Posterior cingulate gyrus (tissue), 11 donors: ENCODE measurements at places on chromosomes 7 and 10.

DNA sequence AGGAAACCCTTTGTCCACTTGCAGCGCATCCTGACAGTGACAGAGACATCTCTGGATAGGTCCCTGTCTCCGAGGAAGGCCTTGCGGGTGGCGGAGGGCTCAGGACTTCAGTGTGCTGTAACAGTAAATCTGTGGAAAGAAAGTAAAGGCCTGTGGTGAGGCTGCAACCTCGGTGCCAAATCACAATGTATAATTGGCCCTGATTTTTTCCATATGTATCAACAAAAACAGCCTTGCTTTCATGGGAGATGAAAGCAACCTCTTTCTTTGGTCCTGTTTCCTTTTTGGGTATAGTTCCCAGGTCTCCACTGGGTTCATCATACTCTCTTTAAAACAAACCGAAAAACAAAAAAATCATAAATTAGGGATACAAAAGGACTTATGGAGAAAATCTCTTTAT lies 110.9 kb upstream of the BMPER start:
- no peak for DNase-seq

GRCh38 chr7:68309271-68309670 lies 1289.0 kb upstream of the AUTS2 start:
- DNase-seq = no peak

DNA sequence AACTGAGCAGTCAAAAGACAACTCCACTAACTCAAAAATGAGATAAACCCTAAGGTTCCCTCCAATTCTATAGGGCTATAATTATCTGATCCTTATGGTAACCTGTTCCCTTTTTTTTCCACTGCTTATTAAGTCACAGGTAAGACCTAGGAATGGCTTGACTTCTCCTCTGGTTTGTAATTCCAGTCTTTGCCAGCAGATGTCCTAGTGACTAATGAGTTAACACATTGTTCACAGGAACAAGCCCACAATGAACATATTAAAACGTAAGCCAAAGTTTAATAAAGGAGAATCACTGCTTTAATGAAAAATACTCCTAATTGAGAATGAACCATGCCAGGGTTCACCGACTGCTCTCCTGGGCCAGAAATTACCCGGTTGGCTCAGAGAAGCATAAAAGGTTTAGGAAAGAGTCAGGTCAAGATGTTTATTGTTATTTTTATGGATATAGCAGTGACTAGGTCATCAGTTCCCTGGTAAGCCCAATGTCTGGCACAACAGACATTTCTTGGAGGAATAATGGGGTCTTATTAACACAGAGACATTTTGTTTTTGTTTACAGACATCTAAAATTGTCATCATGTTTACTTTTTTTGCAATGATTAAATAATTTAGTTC lies 120.1 kb downstream of the ELAPOR2 start:
- no peak for DNase-seq

DNA sequence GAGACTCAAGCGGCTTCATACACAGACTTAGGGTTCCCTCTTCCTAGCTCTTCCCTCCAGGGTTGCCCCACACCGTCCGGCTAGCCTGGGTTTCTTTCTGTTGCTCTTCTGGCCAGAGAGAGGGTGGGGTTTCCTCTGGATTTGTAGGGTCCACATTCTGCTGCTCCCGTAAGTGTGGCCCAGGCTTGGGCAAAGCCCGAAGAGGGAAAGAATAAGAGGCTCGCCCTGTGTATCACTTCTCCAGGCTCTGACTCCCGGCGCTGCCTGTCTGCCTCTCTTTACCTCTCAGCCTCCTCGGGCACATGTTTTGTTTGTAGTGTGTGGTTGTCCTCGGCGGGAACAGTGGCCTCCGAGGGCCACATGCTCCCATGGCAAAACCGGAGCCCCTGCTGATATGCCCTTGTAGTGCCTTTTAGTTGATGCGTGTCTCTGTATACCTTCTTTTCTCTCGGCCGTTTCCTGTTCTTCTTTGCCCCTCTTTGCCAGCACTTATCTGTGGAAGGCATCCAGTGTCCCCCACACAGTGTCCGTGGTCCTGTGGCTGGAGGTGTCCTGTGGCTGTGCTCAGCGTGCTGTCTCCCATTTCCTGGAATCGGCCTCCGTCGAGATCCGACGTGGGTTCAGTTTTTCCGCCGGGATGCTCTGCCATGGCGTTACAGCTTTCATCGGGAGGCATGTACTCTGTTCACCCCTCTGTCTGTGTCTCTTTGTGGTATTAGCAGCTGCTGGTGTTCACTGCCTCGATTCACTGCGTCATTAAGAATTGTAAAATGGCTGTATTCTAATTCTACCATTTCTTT lies 102.9 kb downstream of the INPP5A start:
- peak; percentile 62 for DNase-seq

DNA sequence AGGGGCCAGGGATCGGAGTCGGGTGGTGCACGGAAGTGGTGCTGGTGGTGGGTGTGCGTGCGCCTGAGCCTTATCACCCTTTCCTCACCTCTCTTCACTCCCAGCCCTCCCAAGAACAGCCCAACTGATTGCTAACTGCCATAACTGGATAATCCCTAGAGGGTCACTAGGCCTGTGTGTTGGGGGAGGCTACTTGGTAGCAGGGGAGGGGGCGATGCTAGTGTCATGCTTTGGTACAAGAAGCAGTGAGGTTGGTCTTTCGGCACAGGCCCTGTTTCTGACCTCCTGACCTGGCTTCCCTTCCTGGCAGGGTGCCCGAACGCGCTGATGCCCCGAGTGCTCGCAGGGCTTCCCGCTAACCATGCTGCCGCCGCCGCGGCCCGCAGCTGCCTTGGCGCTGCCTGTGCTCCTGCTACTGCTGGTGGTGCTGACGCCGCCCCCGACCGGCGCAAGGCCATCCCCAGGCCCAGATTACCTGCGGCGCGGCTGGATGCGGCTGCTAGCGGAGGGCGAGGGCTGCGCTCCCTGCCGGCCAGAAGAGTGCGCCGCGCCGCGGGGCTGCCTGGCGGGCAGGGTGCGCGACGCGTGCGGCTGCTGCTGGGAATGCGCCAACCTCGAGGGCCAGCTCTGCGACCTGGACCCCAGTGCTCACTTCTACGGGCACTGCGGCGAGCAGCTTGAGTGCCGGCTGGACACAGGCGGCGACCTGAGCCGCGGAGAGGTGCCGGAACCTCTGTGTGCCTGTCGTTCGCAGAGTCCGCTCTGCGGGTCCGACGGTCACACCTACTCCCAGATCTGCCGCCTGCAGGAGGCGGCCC lies 652 bp downstream of the KAZALD1 start:
- no peak for DNase-seq
